Lower lobe of right lung (tissue), 2 donors: ENCODE measurements at places on chromosomes 2 and 18. TPM values are rescaled to one million over a fixed set of nuclear protein-coding genes. Genes with fewer than 3 reads are reported as not detected.
A peak's percentile ranks its signal among the peaks of the same experiment; 100 is the strongest.

Gene CRYBA2
- total RNA-seq: not detected

DNA sequence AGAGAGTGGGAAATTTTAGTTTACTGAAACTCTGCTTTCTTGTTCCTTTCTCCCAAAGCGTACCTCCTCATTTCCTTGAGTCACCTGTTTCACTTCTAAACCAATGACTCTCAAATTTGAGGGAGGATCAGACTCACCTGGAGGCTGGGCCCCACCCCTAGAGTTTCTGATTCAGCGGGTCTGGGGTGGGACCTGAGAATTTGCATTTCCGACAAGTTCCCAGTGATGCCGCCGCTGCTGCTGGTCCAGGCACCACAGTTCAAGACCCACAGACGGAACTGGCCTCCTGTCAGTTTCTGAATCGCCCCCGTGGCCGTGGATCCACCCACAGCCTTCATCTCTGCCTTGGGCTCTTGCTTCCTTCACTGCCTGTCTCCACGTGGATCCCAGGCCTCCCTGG, 44.9 kb upstream of the PELI1 start:
- H3K4me1 ChIP-seq: peaks cover 21% of the 10 kb centered on the region
- H3K36me3 ChIP-seq: no peaks in the 10 kb centered on the region
- H3K4me3 ChIP-seq: no peak overlapping the region
- no peak overlapping the region for H3K27ac ChIP-seq

DNA sequence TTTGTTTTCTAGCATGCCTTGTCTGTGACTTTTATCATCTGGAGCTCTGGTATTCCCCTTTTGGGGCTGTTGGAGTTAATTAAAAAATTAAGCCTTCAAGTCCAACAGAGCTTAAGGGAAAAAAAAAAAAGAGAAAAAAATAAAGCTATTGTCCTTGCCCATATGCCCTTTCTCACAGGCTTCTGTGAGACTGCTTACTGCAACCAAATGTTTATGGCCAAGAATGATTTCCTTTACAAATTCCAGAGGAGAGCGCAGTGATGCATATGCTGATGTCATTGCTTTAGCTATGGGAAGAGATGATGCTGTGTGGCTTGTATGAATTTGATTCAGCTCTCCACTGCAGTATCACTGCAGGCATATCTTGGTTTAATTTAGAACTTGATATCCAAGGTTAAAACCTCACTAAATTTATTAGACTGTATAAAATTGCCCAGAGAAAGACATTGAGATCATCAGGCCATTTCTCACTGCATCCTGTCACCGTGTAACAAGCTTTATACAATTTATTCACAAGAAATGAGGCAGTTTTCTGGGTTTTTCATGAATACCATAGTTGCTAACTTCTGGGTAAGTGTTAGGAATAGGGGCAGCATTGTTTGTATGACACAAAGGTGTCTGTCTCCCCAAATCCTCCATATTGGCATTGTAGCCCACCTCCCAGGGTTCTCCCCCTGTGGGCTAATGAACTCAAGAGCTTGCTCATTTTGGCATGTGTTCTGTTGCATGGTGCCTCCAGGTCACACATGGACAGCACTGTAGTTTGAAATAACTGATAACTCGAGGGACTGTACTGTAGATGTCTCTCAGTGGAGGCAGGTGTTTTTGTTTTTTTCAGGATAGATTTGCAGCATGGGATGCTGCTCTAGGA, 85.0 kb downstream of the TANC1 start:
- no peak overlapping the region for H3K4me3 ChIP-seq
- DNase-seq: no peak
- no peak overlapping the region for H3K27ac ChIP-seq
- H3K36me3 ChIP-seq: no peaks in the 10 kb centered on the region
- peaks cover 34% of the 10 kb centered on the region for H3K4me1 ChIP-seq
- no peaks in the 10 kb centered on the region for H3K27me3 ChIP-seq

DNA sequence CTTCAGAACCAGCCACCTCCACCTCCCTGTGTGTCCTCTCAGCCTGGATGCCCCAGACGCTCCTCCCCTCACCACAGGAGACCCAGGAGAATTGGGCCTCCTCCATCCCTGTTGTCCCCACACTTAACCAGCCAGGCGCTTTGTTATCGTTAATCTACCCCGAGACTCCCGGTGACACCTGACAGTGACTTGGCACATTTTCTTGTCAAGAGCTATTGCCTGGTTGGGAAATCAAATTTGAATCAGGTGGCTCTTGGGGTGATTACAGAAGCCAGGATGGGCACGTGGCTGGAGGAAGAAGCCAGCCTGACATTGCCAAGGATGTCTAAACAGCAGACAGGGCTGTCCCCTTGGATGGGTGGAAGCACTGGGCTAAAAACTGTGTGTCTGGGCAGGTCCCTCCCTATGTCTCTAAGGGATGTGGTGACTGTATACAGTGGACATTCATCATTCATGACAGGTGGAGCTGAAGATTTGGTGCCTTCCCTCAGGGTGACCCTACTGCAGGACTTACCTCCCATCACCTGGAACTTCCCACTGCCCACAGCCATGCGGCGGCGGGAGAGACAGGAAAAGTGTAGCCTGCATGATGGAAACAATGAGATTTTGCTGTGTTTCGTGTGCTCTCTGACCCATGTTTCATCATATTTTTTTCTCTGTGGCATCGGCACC, 157.2 kb upstream of the CAPN13 start:
- H3K27ac ChIP-seq: no peak overlapping the region
- H3K27me3 ChIP-seq: no peaks in the 10 kb centered on the region
- no peak overlapping the region for H3K4me3 ChIP-seq
- H3K4me1 ChIP-seq: no peaks in the 10 kb centered on the region
- DNase-seq: no peak

DNA sequence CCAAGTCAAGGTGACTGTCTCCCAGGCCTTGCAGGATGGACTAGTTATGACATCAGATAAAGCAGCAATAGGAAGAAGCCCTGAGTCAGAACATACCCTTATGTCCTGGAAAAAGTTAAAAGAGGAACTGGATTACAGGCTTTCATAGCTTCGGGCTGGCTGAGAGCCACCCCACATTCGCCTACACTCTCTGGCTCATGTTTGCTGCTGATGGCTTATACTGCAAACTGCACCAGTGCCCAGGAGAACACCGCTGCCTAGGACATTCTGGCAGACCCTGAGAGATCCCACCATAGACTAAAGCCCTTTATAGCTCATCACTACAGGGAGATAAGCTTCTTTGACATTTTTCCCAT, 20.3 kb downstream of the SLC8A1 start:
- no peak overlapping the region for H3K4me3 ChIP-seq
- peak; percentile 53 for DNase-seq
- H3K27me3 ChIP-seq: no peaks in the 10 kb centered on the region

DNA sequence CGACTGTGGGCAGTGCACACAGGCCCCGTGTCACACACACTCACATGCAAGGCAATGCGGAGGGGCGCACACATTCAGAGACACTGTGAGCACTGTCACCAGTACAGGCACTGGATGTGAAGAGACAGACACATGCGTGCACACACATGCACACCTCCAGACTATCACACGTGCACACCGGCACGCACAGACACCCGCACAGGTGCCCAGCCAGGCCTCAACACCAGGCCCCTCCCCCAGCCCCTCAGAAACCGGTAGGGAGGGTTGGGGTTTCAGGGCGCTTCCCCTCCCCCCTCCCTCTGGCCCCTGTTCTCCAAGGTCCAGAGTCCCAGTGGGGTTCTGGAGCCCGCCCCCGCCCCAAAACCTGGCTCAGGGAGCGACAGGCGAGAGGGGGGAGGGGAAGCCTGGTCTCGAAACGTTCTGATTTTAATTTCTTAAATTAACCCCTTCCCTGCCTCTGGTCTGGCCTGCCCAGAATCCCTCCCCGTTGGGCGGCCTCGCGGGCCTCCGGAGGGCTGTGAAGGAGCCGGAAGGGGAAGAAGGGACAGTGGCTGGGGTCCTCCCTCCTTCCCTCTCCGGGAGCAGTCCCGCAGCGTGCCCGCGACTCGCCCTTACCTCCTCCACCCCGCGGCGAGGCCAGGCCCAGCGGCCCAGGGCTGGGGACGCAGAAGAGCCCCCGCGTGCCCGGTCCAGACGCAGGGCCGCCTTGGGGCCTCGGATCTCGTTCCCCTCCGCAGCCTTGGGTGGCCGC, 558 bp downstream of the FBXO41 start:
- H3K27me3 ChIP-seq: peaks cover 36% of the 10 kb centered on the region
- H3K36me3 ChIP-seq: no peaks in the 10 kb centered on the region
- H3K27ac ChIP-seq: no peak overlapping the region
- H3K4me1 ChIP-seq: peaks cover 8% of the 10 kb centered on the region
- peak; percentile 47 for DNase-seq

DNA sequence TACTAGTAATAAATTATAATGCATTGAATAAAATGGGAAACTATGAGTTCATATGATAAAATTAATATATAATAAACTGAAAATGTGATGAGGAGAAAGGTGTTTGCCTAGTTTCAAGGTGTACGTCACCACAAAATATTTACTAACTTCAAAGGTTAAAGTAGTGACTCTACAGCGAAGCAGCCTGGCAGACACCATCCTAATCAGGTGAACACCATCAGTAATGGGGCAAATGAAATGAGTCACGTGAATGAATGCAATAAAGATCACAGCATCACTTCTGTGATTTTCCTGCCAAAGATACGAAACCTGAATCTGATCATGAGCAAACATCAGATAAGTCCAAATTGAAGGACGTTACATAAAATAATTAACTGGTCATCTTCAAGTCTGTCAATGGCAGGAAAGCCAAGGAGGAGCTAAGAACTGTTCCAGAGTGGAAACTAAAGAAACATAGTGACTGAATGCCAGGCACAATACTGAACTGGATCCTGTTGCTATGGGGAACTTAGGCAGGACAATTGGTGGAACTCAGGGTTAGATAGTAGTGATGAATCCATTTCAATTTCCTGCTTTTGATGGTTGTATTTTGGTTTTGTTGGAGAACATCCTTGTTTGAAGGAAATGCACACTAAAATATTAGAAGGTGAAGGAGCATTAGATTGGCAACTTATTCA, 12.1 kb upstream of the NOSTRIN start:
- H3K4me1 ChIP-seq: no peaks in the 10 kb centered on the region
- no peaks in the 10 kb centered on the region for H3K36me3 ChIP-seq
- H3K27ac ChIP-seq: no peak overlapping the region

GRCh38 chr2:239756790-239757760, 268.1 kb downstream of the NDUFA10 start:
- no peak for DNase-seq
- no peak overlapping the region for H3K4me3 ChIP-seq
- peaks cover 12% of the 10 kb centered on the region for H3K4me1 ChIP-seq
- H3K27me3 ChIP-seq: no peaks in the 10 kb centered on the region
- H3K36me3 ChIP-seq: no peaks in the 10 kb centered on the region
- no peak overlapping the region for H3K27ac ChIP-seq

Gene SPC25
- 0.50 TPM for total RNA-seq

- no peak overlapping the region for H3K4me3 ChIP-seq
- no peaks in the 10 kb centered on the region for H3K4me1 ChIP-seq
- no peak for DNase-seq
- no peaks in the 10 kb centered on the region for H3K36me3 ChIP-seq
- H3K27ac ChIP-seq: no peak overlapping the region
Measured at GRCh38 chr18:12102136-12102842, 8.6 kb downstream of the ANKRD62 start.

- peaks cover 10% of the 10 kb centered on the region for H3K27me3 ChIP-seq
- H3K4me3 ChIP-seq: peak overlapping the region; percentile 77
- no peak for DNase-seq
- H3K36me3 ChIP-seq: no peaks in the 10 kb centered on the region
- peaks cover 65% of the 10 kb centered on the region for H3K4me1 ChIP-seq
Measured at GRCh38 chr2:226794751-226795171, 4.9 kb downstream of the IRS1 start.

GRCh38 chr2:153823880-153824279, 47.8 kb upstream of the GALNT13 start:
- no peaks in the 10 kb centered on the region for H3K27me3 ChIP-seq
- no peaks in the 10 kb centered on the region for H3K4me1 ChIP-seq
- no peak overlapping the region for H3K27ac ChIP-seq
- DNase-seq: no peak
- H3K36me3 ChIP-seq: no peaks in the 10 kb centered on the region
- H3K4me3 ChIP-seq: no peak overlapping the region

DNA sequence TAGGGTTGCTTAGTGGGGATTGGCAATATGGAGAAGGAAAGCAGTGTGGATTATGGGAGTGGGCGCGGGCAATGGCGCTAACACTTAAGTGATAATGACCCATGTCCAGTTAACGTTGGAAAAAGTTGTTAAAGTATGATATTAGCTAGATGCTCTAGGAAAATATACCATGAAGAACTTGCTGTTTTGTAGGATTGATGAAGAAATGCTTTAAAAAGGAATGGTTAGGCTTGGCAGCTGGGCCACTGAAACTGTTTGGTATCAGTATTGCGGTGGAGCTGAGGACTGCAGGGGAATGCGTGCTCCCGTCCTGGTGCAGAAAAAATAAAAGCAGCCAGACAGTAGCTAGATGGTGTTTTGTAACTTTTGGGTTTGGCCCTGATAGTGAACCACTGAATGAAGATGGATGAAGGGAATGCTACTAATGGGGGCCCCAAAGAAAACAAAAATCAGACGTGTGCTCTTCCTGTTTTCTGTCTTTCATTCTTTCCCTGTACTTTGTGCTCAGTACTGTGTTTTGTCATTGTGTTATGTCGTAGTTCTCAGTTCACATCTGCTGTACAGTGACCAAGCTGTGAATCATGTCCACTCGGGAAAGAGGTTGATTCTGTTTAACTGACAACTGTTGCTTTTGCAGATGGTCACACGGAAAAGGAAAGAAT, 999 bp downstream of the INSIG2 start:
- no peaks in the 10 kb centered on the region for H3K36me3 ChIP-seq
- no peaks in the 10 kb centered on the region for H3K27me3 ChIP-seq
- H3K27ac ChIP-seq: peak overlapping the region; percentile 85
- DNase-seq: no peak
- H3K4me1 ChIP-seq: peaks cover 28% of the 10 kb centered on the region

DNA sequence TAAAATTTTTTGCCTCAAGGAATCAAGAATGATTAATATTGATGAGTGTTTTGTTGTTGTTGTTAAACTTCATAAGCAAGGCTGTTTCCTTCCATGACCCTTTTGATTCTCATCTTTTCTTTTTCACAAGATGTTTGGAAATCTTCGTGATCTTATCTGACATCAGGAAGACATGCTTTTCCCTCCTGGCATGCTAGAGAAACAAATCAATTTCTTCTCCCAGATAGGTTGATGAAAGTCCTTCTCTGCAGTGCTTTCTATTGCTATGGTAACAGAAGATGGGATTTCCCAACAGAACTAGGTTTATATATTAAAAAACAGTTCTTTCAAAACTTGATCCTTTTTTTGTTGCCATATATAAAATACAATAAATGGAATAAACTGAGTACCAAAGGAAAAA, 85.2 kb downstream of the EML6 start:
- no peak overlapping the region for H3K27ac ChIP-seq
- H3K4me3 ChIP-seq: no peak overlapping the region
- DNase-seq: no peak
- H3K4me1 ChIP-seq: no peaks in the 10 kb centered on the region
- H3K36me3 ChIP-seq: no peaks in the 10 kb centered on the region
- no peaks in the 10 kb centered on the region for H3K27me3 ChIP-seq

GRCh38 chr2:104049981-104050380, 803.9 kb upstream of the POU3F3 start:
- no peak for DNase-seq
- no peak overlapping the region for H3K27ac ChIP-seq
- H3K4me3 ChIP-seq: no peak overlapping the region
- H3K27me3 ChIP-seq: no peaks in the 10 kb centered on the region

Gene REEP1
- 6.9 TPM for total RNA-seq
